GM13976 (cell line): ENCODE measurements at places on chromosomes 1 and 21.

- no peak for DNase-seq
Measured at GRCh38 chr1:21586846-21587601, 77.8 kb downstream of the ALPL start.

- DNase-seq: no peak
Measured at GRCh38 chr1:43481491-43481890, 27.8 kb upstream of the HYI start.

GRCh38 chr1:187788718-187789117 lies 960.0 kb downstream of the PLA2G4A start:
- no peak for DNase-seq

DNA sequence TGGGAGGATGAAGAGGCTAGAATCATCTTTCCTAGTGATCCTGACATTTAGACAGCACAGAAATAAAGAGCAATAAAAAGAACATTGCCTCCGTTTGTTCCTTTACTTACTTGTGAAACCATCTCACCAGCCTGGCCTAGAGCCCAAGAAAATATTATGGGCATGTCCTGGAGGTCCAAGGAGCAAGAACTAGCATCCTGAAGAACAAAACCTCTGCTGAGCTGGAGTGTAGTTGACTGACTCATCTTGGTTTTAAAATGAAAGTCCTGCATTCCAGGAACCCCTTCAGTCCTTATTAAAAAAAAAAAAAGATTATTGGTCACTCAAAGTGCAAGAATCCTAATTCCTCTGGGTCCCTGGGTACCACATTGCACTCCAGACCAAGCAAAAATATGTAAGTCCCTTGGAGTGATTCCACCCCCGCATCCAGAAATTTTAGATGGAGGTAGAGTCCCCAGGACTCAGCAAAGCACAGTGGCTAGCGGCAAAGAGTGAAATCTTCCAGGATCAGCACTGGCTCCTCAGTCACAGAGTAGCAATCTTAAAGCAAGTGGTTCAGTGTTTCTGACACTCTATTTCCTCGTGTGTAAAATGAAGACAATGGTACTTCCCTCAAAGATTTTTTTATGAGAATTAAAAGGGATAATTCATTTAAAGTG lies 7.0 kb downstream of the SMCP start:
- no peak for DNase-seq

- no peak for DNase-seq
Measured at GRCh38 chr1:247107694-247108093, 3.5 kb upstream of the ZNF669 start.

DNA sequence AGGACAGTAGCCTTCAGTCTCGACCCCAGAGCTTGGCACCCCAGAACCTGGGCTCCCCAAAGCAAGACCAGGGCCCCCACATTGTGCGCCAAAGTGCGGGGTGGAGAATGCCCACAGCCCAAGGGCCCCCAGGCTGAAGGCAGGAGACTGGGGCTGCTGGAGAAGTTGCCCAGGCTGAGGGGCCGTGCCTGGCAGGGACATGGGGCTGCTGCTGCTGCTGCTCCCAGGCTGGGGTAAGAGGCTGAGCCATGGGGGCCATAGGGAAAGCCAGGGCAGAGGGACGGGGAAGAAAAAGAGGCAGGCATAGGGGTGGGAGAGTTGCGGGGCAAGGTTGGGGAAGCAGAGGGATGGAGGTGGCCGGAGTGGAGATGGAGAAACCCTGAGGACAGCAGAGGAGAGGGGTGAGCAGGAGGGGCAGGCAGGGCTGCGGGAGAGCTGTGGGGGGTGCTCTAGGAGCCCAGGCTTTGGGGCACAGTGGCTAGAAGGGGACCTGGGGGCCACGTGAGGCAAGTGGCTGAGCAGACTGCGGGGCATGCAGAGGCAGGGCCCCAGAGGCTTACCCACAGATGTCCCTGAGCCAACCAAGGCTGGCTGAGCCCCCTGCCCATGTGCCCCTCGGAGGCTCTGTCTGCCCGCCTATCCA lies 18.9 kb downstream of the SLC27A3 start:
- no peak for DNase-seq
